Fibroblast of the aortic adventitia (primary cell): ENCODE measurements at places on chromosomes 1 and 21.

GRCh38 chr1:157099633-157100009, at the start of gene ETV3L:
Gene ETV3L, minus strand, starts transcription at chr1:157099808. Its CDS starts 285 bp downstream, at chr1:157099523.
- DNase-seq: no peak

GRCh38 chr1:241695246-241696171, 43.4 kb downstream of the WDR64 start:
- peak; percentile 37 for DNase-seq

DNA sequence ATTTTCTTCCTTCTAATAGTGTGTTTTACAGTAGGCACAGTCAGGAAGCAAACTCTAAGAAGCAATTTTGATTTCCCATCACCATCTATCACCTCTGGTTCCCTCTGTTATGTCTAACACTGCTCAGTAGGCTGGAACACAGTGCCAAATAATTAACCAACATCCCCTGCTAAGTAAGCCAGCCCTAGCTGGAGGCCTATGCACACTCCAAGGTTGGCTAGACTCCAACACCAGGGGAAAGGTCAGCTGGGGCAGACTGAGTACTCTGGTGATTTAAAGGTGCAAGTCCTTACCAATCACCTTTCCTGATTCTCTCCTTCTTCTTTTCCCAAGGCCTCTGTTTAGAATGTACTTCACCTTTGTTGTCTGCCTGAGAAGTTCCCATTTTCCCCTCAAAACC, 46.5 kb upstream of the BEND5 start:
- DNase-seq: no peak

DNA sequence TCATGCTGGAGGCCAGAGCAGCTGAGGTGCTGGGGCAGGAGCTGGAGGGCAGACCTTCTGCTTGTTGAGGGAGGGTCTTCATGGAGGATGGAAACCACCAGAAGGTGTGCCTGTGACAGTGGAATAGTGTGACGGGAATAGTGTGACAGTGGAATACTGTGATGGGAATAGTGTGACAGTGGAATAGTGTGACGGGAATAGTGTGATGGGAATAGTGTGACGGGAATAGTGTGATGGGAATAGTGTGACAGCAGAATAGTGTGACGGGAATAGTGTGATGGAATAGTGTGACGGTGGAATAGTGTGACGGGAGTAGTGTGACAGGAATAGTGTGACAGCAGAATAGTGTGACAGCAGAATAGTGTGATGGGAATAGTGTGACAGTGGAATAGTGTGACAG, 325.1 kb downstream of the HHAT start:
- DNase-seq: peak; percentile 4
